ENCODE measurements at places on chromosomes 6 and 20.

DNA sequence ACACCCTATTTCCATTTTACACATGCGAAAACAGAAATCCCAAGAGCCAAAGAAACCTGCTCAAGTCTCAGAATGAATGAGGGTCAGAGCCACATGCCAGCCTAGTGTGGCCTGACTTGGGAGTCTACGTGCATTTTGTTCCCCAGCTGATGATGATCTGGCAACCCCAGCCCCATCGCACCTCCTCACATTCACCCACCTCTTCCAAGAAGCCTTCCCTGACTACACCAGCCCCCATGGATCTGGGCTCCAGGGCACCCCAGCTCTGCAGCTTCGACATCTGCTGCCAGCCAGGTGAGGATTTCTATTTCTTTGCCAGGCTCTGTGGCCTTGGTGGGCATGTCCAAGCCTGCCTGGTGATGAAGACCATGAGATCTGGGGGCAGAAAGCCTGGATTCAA, 41.0 kb downstream of the ANGPT4 start:
- no peak for DNase-seq

GRCh38 chr6:169527306-169527705, 174.5 kb downstream of the WDR27 start:
- DNase-seq: no peak

GRCh38 chr6:12656906-12657305, 59.7 kb upstream of the PHACTR1 start:
- DNase-seq: no peak

GRCh38 chr6:150978624-150979023, 113.1 kb downstream of the MTHFD1L start:
- no peak for DNase-seq

GRCh38 chr6:7960141-7960540, 49.6 kb upstream of the TXNDC5 start:
- no peak for DNase-seq

DNA sequence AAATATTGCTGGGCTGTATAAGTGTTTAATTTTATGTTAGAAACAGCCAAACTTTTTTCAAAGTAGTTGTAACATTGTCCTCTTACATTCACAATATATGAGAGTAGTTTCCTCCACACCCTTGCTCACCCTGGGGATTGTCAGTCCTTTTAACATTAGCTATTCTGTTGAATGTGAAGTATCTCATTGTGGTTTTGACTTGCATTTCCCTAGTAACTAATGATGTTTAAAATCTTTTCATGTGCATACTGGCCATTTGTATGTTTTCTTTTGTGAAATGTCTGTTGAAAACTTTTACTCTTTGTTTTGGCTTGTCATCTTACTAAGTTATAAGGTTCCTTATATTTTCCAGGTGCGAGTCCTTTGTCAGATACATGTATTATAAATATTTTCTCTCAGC, 32.9 kb downstream of the TRIM38 start:
- DNase-seq: no peak

DNA sequence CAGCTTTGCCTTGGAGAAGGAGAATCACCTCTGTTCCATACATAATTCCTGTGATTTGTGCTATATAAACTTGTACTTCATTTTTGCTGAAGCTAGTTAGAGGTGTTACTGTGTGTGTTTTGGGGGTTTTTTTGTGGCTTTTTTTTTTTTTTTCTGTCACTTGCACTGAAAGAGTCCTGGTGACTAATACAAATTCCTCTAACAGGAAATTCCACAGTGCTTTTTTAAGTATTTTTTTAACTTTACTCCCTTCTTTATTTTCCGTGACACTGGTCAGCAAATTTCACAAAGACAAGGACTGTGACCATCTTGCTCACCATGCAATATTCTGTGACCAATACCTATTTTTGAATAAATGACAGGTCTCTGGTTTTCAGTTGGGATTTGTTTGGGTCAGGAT, 110.5 kb downstream of the ISM1 start:
- DNase-seq: no peak

DNA sequence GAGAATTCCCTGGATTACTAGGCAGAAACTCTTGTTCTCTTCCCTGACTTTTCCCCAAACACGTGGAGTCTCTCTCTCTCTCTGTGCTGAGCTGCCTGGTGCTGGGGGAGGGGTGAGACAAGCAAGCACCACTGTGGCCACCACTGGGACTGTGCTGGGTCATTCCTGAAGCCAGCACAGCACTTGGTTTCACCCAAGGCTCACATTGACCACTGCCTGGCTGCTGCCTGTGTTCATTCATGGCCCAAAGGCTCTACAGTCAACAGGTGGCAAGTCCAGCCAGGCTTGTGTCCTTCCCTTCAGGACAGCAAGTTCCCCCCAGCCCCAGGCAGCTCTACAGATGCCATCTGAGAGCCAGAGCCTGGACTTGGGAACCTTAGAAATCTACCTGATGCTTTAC, 92.2 kb downstream of the CTNNBL1 start:
- DNase-seq: no peak

DNA sequence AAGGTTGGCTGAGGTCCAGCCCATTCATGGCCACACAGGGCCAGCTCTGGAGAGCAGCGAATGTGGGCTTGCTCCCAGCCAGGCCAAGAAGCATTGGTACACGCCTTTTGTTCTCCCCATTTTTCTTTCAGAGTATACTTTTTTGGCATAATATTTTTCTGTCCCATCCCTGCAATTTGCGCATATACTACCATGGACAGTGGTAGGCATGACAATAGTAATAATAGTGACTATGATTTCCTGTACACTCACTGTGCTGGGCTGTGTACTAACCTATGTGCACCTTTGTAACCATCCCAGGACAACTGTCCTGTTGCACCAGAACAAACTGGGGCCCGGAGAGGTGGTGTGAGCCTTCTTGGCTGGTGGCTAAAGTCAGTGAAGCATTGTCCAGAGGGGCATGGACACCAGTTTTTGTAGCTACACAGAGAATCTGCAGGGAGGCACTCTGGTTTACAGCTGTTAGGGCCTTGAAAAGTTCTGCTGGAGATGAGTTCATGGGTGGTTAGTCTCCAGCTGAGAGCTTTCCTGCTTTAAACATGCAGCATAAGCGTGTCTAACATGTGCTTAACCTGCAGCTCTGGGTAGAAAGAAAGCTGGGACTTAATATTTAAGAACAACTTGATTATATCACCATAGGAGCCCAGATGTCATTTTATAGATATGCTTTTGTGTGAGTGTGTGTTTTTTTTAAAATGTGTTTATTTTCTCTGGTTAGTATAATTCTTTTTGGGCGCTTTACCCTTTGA, 38.2 kb downstream of the DTD1 start:
- no peak for DNase-seq

- DNase-seq: no peak
Measured at GRCh38 chr6:93036835-93037234, 382.5 kb downstream of the EPHA7 start.

GRCh38 chr6:16511723-16512489, 249.4 kb downstream of the ATXN1 start:
- DNase-seq: no peak

DNA sequence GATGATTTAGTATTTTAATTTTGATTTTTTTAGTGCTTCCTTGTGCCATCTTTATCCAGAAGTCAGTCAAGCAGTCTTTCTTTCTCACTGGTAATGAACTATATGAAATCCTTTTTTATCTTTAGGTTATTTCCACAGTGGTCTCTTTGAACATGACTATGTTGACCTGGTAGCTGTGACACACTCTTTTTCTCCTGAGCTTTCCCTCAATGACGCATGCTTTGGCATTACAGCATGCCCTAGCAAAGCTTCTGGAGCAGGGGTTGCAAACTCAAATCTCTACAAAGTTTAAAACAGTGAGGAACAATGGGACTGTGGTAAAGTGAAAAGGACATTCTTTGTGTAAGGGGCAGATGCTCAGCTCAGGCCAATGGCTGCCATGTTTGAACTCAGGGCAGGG, 4.5 kb upstream of the PLAGL1 start:
- no peak for DNase-seq

- no peak for DNase-seq
Measured at GRCh38 chr6:125868252-125868651, 77.5 kb downstream of the NCOA7 start.

- no peak for DNase-seq
Measured at GRCh38 chr6:4636191-4636880, 139.9 kb upstream of the CDYL start.

DNA sequence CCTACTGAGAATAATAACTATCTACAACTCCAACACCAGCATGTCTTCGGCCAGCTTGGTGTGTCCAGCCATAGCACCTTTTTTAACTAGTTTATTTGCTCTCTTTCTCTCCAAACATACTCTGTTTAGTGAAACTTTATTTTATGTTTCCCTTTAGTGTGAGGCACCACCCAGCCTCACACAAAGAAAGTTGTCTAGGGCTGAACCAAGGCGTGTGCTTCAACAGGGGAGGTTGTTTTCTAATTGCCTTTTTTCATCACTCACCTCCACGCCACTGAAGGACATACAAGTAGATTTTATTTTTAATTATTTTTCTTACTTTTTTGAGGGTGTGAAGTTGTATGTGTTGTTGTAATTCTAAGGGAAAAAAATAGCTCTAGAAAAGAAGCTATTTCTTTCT, 125.6 kb upstream of the MARCKS start:
- no peak for DNase-seq

DNA sequence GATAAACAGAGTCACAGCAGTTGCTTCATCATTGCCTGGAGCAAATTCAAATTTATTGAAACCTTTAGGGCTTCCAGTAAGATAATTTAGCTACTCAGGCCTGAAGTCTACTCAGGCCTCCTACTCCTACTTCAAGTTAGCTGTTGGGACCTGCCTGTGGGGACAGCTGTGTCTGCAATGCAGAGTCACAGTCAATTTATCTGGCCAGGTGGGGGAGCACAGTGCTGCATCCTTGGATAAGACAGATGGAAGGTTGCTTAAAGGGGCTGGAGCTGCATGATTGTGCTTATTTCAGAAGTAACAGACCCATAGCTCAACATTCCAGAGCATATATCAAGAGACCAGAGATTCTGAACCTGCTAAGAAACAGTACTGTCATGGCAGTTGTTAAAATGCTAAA, 932.1 kb downstream of the QKI start:
- no peak for DNase-seq

DNA sequence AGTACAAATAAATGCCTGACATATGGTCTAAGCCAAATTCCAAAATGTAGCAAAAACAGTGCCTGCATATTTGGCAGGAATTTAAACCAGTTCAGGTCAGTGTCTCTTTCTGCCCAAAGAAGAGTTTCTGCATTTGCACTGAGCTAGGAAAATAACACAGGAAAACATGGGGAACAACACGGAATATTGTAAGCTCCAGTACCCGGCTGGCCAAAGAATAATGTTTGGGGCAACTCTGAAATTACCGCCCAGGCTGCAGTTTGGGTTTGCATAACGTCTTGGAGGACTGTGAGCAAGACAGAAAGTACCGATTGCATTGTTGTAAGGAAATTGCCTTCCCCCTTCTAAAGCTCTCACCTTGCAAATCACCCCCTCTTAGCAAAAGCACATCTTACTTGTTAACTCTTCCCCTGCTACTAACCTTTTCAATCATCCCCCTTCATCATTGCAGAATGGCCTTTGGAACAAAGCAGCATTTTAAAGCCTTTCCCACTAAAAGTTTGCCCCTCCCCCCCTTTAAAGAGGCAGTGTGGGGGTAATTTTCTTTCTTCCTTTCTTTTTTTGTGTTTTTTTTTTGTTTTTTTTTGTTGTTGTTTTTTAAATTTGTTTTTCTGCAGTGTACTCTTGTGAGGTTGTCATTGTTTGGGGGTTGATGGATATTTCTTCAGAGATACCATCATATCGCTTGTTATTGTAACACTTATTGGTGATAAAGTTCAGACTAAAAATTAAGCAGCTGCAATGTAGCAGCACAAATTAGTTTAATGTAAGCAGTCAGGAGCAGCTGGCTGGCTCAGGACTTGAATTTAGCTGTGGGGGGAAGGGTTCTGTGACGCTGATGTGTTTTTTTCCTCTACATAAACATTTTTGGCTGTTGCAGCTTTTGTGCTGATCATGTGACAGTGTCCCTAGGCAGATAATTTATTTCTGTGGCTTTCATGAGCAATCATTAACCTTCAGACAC, 100.0 kb upstream of the CITED2 start:
- no peak for DNase-seq

- no peak for DNase-seq
Measured at GRCh38 chr6:43413002-43413401, 14.3 kb upstream of the ABCC10 start.

All from non-pigmented ciliary epithelial cell (primary cell).